EL (cell line): ENCODE measurements at places on chromosomes 1 and 21.

DNA sequence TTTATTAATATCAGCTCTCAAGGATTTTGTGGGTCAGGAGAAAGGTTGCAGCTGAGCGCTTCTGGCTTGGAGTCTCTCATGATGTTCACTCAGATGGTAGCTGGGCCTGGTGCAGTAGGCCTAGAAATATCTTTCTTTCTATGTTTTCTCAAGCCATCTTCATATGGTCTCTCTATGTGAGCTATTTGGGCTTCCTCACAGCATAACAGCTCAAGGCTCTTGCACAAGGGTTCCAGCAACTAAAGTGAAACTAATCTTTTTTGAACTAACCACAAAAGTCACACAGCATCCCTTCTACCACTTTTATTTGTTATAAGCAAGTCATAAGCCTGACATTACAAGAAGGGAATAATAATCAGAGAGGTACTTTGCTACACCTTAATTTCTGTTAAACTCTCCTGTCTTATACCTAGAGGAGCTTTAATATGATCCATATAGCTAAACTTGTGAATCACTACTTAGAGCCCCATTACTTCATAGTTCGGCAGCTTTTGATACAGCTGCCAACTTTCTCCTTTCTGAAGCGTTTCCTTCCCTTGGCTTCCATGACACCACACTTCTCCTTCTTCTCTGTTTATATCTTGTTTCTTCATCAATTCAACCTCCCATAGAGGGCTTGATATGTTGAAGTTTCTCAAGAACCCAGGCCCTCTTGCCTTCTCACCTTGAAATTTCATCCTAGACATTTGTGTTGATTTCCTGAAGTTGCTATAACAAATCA is 720.2 kb downstream of the LTN1 start:
- peak; percentile 6 for DNase-seq

GRCh38 chr1:216621536-216621935 is 101.7 kb downstream of the ESRRG start:
- DNase-seq = no peak

GRCh38 chr21:42463861-42464515 is 32.0 kb downstream of the RSPH1 start:
- DNase-seq = peak; percentile 48

DNA sequence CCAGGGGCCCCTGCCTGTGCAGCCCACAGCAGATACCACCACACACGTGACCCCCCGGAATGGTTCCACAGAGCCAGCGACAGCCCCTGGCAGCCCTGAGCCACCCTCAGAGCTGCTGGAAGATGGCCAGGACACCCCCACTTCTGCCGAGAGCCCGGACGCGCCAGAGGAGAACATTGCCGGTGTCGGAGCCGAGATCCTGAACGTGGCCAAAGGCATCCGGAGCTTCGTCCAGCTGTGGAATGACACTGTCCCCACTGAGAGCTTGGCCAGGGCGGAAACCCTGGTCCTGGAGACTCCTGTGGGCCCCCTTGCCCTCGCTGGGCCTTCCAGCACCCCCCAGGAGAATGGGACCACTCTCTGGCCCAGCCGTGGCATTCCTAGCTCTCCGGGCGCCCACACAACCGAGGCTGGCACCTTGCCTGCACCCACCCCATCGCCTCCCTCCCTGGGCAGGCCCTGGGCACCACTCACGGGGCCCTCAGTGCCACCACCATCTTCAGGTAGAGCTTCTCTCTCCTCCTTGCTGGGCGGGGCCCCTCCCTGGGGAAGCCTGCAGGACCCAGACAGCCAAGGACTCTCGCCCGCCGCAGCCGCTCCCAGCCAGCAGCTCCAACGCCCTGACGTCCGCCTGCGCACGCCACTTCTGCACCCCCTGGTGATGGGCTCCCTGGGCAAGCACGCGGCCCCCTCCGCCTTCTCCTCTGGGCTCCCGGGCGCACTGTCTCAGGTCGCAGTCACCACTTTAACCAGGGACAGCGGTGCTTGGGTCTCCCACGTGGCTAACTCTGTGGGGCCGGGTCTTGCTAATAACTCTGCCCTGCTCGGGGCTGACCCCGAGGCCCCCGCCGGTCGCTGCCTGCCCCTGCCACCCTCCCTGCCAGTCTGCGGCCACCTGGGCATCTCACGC is 51.0 kb downstream of the COL18A1 start:
- no peak for DNase-seq

DNA sequence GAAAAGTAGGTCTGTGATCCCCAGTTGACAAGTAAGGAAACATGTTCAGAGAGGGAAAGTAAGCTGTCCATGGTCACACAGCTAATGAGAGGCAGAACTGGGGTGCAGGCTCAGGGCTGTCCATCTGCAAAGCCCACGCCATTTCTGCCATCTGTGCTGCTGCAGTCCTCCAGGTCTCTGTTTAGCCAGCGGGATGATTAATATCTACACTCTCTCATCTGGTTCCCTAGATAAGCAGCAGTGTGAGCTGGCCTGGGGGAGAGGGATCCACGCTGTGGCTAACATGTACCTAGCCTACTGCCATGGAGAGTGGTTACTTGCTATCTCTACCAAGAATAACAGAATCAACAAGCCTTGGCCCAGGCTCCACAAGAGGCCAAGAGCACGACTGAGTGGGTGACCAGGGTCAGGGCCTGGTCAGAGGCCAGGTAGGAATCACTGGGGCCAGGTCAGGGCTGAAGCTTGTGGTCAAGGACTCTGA is 75.2 kb downstream of the TRABD2B start:
- no peak for DNase-seq

DNA sequence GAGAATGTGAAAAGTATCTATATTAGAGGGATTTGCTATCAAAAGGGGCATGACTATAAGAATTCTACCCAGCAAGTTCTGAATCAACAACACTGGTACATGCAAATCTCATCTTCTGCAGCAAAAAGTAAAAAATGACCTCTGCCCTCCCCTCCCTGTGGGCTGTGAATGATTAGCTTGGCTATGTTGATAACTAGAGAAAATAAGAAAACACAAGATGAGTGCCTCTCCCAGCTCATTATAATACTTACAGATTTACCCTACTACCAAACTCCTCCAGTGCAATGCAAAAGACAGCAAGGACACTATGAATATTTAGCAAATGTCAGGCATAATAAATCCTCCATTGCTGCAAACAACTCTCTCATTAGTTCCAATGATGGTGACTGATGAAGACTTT is 102.4 kb downstream of the SLC45A1 start:
- no peak for DNase-seq

GRCh38 chr1:1332774-1333480 is 1.8 kb downstream of the TAS1R3 start:
- no peak for DNase-seq

GRCh38 chr21:28554660-28555475 is 437.8 kb downstream of the LTN1 start:
- peak; percentile 54 for DNase-seq

DNA sequence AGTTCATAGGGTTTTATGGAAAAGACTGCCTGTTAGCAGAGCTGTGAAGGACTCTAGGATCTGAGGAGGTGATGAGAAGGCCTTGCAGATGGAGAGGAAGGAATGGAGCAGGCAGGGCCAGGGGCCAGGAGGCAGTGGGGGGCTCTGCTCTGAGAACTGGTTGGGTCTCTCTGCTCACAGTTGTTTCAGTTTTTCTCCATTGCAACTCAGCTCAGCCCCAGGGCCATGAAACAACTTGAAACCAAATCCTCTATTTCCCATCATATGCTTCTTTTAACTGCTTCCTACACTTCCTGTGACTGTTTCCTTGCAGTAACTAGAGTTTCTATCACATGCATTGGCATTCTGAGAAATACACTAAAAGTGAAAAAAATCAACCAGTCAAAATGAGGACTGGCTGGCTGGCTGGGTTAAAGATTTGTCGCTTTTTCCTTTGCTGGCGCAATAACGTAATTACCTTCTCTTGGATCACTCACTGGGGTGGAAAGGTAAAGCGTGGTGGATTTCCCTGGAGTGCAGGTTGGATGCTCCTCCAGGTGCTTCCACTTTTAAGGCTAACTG is 172.0 kb downstream of the CDC7 start:
- DNase-seq = no peak

GRCh38 chr1:168287237-168287664 is 6.6 kb downstream of the TBX19 start:
- peak; percentile 60 for DNase-seq

GRCh38 chr1:145714524-145715111 is 4.7 kb upstream of the CD160 start:
- no peak for DNase-seq

DNA sequence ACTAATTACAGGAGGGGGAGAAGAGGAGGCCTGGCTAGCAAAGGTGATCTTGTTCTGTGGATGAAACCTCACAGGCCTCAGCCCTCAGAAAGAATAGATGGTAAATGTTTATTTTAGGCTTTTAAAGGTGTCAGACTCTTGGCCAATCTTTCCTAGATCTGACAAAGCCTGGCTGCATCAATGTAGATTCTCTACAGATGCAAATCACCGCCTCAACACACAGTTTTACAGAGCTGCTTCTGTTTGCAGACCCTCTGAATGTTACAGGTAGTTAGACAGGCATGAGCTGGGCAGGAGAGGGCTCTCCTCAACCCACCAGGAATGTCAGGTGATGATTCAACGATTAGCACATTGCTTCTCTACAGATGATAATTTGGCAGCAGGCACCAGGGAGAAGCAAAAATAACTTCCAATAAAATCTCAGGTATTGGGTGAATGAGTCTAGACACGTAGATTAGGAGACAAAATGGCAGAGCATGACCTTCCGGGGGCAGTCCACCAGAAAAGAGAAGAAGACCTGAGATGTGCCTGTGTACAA is 105.4 kb upstream of the VANGL1 start:
- no peak for DNase-seq

- DNase-seq = peak; percentile 67
Observed at GRCh38 chr1:168081373-168082007, 55.2 kb downstream of the GPR161 start.

GRCh38 chr1:236748268-236748870 is 46.7 kb upstream of the MTR start:
- no peak for DNase-seq

- DNase-seq = peak; percentile 26
Observed at GRCh38 chr21:31180256-31181081, 142.2 kb upstream of the KRTAP19-8 start.

GRCh38 chr1:205325334-205325884 is 3.9 kb upstream of the NUAK2 start:
- DNase-seq = peak; percentile 80

DNA sequence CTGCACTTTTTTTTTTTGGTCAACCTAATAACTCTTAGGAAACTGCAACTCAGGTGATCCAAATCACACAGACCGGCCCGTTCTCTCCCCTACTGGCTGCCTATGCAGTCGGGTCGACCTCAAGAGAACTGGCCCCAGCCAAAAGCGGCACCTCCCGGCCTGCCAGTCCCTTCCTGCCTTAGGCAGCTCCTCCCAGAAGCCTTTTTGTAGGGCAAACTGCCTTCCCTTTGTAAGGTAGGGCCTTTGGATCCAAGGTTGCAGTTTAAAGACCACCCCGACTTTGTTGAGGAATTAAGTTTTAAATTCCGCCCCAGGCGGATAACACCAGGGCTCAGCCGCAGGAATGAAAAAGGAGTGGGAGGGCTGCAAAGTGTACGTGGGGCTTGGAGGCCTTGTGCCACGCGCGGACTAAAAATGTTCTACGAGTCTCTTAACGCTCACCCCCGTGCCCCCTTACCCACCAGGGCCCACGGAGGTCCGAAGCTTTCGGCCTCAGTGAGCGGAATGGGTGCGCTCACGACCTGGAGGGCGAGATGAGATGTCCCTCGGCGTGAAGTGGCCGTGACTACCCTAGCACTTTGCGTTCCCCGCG is 642 bp upstream of the ST3GAL3 start:
- DNase-seq = peak; percentile 41

DNA sequence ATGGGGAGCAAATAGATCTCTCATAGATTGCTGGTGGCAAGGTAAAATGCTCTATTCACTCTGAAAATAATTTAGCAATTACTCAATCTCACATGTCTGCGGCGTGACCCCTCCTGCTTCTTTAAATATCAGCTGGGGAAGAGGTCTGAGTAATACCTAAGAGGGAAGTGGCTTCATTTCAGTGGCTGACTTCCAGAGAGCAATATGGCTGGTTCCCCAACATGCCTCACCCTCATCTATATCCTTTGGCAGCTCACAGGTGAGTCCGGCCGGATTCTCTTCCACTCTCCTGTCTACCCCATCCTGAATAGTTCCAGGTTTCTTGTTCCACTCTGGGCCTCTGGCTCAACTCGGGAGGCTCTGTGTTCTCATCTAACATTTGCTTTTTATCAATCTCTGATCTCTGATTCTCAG is at the start of gene SLAMF7:
Gene SLAMF7 (plus strand): TSS at position 150 of the 414 bp plus-strand sequence. CDS start 55 bp downstream, at position 205.
- DNase-seq = peak; percentile 7

- DNase-seq = no peak
Observed at GRCh38 chr1:244197851-244198375, 146.8 kb downstream of the ZBTB18 start.

GRCh38 chr21:45130324-45130774 is 56.0 kb downstream of the ADARB1 start:
- DNase-seq = peak; percentile 77

DNA sequence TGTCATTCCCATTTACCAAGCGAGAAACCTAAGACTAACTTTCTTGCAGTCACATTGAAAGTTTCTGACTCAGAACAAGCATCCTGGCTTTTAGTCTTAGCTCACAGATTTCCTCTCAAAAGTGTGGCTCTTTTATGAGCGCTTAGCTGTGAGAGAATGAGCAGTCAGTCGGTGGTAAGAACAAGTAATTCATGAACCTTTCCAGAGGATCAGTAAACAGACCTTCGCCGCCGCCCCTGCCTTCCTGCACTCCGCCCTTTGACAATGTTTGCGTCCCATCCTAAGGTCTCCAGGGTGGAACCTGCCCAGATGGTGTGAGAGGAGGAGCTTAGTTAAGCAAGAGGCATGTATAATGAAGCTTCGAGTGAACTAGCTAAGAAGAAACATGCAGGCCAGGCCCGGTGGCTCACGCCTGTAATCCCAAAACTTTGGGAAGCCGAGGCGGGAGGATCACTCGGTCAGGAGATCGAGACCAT is 142.4 kb downstream of the GLUL start:
- DNase-seq = no peak

- no peak for DNase-seq
Observed at GRCh38 chr1:63810936-63811469, 37.2 kb downstream of the ROR1 start.

DNA sequence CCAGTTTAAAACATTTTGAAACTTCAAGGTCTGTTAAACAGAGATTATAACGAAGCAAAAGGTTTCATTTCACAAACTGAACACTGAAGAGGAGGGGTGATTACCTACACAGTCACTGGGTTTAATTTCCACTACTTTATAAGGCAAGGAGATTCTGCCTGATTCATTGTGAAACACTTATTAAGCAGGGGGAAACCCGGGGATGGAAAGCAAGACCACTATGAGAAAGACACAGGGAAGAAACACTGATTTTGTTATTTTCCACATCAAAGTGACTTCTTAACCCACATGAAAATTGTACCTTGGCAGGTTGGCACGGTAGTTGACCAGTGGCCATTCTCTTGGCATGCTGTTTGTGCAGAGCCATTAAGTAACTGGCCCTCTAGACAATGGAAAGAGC is 8.1 kb upstream of the F5 start:
- no peak for DNase-seq

DNA sequence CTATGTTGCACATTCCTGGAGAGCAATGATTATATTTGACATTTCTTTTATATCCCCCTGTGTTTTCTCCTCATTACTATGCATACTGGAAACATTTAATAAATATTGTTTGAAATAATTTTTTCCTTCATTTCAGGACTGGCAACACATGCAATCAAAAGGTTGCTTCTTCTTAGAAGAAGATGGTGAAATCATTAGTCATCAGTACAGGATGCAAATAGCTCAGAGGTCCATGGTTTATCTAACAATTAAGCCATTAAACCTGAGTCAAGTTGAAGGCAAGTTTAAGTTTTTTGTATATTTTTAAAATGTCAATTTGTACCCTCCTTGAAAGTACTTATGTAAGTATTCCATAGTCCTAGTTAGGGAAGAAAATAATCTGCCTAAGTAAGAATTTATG is 22.5 kb downstream of the EFCAB7 start:
- DNase-seq = peak; percentile 34
